ENCODE measurements at places on chromosomes 7 and 10.

DNA sequence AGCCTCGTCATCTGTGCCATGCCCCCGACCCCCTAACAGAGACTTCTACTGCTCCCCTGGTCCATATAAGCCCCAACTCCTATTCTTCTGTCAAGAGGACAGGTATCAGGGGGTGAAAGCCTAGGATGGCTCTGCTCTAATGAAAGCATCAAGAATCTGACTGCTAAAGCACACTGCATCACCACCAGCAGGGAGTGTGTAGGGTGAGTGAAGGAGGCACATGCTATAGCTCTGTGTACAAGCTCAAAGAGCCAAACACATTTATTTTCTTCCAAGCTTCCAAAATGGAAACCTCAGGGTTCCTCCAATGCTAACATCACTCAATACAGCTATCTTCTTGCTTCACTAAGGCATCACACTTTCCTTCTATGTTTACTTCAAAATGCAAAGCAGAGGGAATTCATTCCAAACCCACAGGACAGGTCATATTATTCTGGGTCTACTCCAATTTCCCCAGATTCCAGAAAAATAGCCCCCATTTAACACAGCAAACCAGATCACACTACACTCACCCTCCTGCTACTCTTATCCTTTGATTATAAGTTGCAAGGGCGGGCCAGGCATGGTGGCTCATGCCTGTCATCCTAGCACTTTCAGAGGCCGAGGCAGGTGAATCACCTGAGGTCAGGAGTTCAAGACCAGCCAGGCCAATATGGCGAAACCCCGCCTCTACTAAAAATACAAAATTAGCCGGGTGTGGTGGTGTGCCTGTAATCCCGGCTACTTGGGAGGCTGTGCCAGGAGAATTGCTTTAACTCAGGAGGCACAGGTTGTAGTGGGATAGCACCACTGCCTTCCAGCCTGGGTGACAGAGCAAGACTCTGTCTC, 36.6 kb downstream of the RHEB start:
- DNase-seq = no peak

DNA sequence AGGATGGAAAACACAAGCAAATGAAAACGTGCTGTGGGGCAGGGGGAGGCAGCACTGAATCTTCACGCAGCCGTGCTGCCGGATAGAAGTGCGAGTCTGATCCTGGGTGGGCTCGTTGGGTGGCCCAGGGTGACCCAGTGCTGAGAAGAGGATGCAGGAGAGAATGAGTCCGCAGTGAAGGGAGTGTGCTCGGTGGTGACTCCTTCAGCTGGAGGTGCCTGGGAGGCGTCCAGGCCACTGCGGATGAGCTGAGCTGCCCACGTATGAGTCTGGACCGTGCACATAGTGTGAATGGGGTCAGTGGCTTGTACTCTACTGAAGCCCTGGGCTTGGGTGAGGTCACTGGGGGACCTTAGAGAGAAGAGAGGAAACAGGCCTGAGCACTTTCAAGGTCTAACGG, 190.0 kb upstream of the MGMT start:
- no peak for DNase-seq

- no peak for DNase-seq
These were observed 16.8 kb upstream of the GDF10 start for GRCh38 chr10:47283101-47283630.

GRCh38 chr7:116698396-116698795, 26.4 kb downstream of the MET start:
- DNase-seq = no peak

DNA sequence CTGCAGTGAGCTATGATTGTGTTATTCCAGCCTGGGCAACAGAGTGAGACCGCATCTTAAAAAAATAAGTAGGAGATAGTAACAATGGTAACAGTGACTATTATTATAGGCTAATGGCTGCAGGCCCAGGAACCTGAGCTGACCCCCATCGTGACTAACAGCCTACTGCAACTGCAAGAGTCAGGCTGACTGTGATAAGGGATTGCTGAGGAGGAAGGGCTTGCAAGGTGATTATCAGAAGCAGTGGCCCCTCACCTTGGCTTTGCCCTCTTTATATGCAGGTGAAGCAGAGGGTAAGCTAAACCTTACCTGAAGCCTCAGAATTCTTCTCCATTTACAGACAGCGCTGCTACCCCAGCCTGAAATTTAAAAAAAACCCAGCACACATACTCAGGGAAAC, 83.9 kb upstream of the SDK1 start:
- DNase-seq = no peak

DNA sequence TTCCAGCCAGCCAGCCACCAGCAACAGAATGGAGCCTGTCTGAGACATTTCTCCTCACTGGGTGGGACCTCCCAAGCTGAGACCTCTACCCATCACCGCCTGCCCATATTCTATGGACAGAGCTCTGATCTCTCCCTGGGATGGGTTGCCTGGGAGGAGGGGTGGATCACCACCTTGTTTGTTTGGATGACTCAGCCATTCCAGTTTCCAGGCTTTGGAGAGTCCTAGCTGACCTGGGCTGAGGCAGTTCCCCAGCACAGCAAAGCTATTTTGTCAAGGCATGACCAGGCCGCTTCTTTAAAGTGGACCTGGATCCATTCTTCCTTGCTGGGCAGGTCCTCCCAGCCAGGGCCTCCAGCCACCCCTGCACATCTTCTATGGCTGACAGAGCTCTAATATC, 982.3 kb downstream of the DNAJB9 start:
- no peak for DNase-seq

Measured in KG1 (cell line).